GDM1 (cell line): ENCODE measurements at places on chromosomes 11 and 22.

GRCh38 chr22:50727678-50728522, 10.1 kb upstream of the ACR start:
- DNase-seq: no peak

GRCh38 chr11:19912958-19913892, 200.6 kb downstream of the NAV2 start:
- DNase-seq: no peak

GRCh38 chr11:93655047-93655446, 6.4 kb upstream of the CEP295 start:
- DNase-seq: no peak

DNA sequence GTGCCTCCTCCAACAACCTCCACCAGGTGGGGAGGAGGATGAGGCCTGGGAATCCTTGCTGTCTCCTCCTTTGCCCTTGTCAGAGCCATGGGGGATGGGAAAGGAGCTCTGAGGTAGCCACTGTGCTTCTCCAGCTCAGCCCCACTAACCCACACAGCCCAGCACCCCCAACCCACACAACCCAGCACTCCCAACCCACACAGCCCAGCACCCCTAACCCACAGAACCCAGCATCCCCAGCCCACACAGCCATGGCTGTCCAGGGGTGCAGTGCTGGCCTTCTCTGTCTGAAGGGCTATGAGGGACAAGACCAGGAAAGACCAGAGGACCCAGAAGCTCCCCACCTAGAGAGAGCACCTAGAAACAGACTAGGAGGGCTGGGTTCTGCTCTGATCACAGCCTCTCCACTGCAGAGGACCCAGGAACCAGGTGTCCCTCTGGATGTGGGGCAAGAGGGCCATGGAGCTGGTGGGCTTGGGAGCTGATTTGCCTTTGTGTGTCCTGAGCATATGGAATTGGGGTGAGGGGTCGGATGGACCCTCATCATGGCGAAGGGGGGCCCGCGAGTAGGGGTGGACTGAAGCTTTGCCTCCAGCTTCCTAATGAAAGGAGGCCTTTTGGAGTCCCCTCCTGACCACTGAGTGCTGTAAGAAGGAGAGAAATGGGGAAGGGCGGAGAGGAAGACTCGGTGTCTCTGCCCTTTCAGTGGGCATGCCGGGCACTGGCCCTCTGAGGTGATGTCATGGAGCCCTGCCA, 117.6 kb upstream of the THY1 start:
- DNase-seq: no peak

DNA sequence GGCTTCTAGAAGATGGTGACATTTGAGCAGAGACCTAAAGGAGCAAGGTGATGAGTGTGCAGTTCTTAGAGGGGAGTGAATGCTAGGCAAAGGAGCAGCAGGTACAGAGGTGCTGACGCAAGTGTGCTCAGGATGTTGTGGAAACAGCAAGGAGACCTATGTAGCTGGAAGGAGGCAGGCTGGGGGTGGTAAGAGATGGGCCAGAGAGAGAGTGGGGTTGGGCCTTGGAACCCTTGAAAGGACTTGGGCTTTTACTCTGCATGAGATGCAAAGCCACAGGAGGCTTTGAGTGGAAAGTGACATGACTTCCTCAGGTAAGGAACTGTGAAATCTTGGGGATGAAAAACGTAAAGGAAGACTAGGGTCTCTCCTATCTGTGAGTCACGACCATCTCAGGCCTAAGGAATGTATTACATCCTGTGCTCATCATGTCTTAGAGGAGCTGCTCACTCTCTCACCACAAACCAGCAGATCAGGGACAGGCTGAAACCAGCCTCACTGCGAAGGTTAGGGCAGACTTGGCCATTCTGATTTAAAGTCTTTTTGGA, 65.4 kb downstream of the MICAL2 start:
- DNase-seq: no peak

GRCh38 chr11:10770626-10771254, 19.7 kb downstream of the CTR9 start:
- DNase-seq: no peak

DNA sequence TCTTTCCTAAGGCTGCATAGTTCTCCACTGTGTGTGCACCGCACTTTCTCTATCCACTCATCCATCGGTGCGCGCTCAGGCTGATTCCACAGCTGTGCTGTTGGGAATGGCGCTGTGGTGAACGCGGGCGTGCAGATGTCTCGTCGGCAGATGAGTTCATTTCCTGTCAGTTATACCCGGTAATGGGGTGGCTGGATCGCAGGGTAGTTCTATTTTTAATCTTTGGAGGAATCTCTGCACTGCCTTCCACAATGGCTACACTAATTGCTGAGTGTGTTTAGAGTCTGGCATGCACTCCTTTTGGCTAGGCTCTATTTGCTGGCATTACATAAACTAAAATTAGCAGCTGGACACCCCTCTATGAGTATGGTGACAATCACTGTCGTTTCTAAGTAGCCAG, 27.9 kb upstream of the KRTAP5-7 start:
- DNase-seq: no peak

- no peak for DNase-seq
These were observed 178.0 kb downstream of the DSCAML1 start for GRCh38 chr11:117618982-117619355.

DNA sequence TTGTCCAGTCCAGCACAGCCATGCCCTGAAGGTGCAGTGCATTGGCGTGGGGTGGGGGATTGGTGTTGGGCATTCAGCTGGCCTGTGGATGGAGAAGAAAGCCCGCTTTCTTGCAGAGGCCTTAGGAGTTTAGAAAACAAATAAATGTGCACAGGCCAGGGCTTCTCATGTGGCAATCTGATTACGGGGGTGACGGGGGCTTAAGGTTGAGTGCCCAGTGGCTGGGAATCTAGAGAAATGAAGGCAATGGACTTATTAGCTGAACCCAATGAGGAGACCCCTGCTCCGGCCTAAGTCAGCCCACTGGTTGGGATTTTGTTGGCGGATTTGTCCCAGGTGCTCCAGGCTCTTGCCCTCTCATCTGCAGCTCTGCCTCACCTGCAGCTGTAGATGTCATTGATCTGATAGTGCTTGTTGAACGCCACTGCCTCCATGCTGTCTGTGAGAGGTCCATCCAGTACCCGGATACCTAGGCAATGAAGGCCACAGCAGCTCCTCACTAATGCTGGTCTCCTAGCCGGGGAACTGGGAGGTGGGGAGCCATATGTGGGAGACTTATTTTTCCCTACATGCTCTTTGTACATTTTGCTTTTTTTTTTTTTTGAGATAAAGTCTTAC, 6.2 kb downstream of the PCSK7 start:
- DNase-seq: no peak

- no peak for DNase-seq
These were observed 30.7 kb downstream of the SVIP start for GRCh38 chr11:22798901-22799300.

GRCh38 chr11:113841691-113842090, 33.7 kb downstream of the USP28 start:
- DNase-seq: no peak

DNA sequence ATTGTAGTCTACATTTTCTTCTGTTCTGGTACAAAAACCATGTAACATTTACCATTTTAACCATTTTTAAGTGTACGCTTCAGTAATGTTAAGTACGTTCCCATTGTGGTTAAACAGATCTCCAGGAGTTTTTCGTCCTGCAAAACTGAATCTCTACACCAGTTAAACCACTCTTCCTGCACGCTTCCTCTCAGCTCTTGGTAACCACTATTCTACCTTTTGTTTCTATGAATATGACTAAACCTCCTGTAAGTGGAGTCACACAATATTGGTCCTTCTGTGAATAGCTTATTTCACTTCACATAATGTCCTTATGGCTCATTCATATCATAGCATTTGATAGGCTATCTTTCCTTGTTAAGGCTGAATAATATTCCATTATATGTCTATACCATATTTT, 7.1 kb upstream of the EXT2 start:
- no peak for DNase-seq

- peak; percentile 68 for DNase-seq
These were observed 15.7 kb upstream of the PGA3 start for GRCh38 chr11:61187505-61188130.

DNA sequence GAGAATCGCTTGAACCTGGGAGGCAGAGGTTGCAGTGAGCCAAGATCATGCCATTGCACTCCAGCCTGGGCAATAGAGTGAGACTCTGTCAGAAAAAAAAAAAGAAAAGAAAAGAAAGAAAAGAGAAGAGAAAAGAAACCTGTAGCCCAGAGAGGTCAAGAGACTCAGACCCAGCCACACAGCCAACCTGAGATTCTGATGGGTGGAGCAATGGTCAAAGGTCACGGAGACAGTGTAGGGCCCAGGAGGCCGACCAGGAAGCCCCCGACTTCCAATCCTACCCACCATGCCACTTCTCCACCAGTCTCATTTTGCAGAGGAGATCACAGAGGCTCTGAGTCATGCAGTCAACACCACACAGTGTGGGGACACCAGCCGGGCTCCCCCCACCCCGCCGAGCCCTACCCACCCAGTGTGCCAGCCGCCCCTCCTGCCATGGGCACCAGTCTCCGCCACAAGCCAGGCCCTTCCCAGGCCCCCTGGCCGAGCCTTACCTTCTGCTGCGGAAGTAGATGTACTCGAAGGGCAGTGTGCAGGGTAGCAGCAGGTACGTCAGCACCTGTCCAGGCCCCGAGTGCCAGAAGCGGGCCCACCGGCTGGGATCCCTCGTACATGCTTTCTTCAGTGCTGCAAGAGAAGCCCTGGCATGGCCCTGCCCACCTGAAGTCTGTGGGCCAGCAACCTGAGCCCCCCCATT, 7.9 kb downstream of the PNPLA5 start:
- no peak for DNase-seq

- peak; percentile 37 for DNase-seq
These were observed 17.5 kb upstream of the ADSL start for GRCh38 chr22:40328546-40329456.

DNA sequence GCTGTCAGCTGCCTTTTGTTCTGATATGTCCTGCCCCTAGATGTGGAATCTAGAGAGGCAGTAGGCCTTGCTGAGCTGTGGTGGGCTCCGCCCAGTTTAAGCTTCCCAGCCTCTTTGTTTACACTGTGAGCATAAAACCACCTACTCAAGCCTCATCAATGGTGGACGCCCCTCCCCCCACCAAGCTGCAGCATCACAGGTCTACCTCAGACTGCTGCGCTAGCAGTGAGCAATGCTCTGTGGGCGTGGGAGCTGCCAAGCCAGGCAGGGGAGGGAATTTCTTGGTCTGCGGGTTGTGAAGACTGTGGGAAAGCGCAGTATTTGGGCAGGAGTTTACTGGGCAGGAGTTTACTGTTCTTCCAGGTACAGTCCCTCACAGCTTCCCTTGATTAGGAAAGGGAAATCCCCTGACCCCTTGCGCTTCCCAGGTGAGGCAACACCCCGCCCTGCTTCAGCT, 98.5 kb downstream of the SMCO4 start:
- DNase-seq: no peak

- DNase-seq: no peak
These were observed 89.3 kb downstream of the ARHGAP42 start for GRCh38 chr11:100776212-100776896.

DNA sequence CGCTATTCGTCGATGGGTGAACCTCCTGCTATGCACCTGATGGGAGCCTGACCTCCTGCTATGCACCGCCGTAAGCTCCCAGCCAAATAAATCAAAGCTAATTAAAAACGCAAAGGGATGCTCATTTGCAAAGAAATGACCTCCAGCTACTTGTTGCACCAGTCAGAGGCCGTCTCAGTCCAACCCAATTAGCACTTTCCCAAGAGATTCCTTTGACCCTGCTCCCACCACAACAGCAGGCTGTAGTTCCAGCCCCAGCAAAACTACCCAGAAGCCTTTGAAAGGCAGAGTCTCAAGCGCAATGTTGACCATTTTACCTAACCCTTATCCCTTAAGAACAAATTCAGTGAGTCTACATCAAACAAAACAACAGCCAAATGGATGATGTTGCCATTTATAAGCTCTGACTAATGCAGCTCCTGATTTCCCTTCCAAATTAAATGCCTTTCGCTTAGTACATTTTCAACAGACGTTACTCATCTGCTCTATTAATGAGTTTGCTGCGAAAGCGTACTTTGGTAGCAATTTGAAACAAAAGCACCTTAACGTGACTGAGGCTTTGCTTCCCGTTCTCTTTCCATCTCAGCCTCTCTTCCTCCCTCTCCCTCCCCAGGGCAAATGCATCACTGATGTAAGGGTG, 17.2 kb upstream of the BSX start:
- DNase-seq: no peak

- no peak for DNase-seq
These were observed 69.7 kb upstream of the ZBED5 start for GRCh38 chr11:10927538-10927937.

GRCh38 chr11:43676933-43677332, 3.6 kb upstream of the HSD17B12 start:
- DNase-seq: no peak

DNA sequence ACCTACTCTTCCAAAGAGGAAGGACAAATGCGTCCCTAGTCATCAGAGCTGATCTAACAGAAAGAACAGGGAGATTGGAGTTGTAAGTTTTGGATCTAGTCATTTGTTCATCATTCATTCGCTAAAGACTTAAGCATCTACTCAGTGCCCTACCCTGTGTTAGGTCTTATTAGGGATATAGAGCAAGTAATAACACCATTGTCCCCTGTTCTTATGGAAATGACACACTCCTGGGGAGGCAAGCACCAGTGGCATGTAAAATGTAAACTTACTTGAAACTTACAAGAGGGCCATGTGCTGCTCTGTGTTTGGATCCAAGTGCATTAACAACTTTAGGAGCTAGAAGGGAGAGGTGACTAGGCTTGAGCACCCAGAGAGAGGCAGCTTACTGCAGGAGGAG, 61.9 kb downstream of the P4HA3 start:
- no peak for DNase-seq

DNA sequence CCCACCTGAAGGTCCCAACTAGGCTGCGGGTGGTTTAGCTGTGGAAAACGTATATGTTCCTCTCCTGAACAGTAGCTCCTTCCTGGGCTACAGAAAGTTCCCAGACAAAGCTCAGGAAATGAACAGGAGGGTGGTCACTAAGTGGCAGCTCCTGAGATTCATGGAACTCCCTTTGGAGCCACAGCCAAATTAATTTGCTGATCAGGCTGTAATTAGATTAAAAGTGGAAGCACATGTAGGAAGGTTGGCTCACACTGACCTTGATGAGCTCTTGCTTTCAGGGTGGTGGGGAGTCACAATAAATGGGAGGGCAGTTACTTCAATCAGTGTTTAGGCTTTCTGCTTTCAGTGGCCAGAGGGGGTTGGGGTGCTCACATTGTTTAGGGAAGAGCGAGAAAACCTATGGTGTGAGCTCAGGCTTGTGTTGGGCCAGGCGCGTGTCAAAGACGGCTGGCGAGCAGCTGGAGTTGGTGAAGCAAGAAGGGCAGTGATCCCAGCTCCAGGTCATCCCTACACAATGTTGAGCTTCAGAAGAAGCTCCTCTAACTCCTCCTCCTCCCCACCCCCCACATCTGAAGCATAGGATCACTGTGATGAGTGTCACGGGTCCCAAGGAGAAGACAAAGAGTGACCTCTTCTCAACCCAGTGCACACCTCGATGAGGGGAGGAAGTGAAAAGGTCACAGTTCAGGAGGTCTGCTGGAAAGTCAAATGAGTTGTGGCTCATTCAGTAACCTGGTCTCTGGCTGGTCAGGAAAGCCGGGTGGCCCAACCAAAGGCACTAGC, 42.5 kb downstream of the CLPB start:
- DNase-seq: no peak

- no peak for DNase-seq
These were observed 73.7 kb upstream of the NECTIN1 start for GRCh38 chr11:119802670-119803069.
